AG20443 (cell line): ENCODE measurements at places on chromosomes 13 and 19.

DNA sequence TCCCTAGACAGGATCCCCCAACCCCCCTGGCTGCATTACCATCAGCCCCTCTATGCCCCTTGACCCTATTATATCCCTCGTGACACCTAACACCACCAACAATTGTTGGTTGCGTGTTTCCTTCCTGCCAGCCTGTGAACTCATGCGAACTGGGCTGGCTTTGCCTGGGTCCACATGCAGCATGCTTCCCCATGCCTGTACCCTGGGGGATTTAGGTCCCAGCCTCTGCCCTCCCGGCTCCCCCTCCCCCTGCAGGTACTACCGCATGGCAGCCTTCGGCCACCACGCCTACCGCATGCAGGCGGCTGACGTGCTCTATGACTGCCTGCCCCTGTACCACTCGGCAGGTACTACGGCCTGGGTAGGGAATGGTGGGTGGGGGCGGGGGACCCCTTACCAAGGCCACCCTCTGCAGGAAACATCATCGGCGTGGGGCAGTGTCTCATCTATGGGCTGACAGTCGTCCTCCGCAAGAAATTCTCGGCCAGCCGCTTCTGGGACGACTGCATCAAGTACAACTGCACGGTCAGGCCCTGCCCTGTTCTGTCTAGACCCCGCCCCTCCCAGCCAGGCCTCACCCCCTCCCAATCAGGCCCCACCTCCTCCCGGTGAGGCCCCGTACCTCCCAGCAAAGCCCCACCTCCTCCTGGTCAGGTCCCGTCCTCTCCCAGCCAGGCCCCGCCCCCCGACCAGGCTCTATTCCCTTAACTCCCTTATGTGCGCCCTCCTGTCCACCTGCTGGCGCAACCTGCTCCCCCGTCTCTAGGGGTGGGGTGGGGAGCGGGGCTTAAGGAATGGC lies 18.5 kb downstream of the SLC27A1 start:
- DNase-seq, result no peak

DNA sequence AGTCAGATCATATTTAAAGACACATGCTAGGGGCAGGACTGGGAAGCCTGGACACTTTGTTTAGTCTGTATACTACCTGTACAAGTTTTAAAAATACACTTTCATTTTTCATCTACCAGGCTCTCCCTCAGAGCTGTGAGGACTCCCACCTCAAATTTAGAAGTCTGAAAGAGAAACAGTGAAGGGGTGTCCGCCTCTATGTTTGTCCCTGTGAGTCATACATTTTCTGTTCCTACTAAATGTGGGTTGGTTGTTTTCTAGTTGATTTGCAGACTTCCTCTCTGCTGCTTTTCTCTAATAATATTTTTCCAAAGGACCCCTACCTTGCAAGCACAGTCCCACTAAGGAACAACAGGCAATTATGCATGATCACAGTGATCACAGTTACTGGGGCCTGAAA lies 110.5 kb downstream of the ENOX1 start:
- DNase-seq, result no peak

- no peak for DNase-seq
Measured at GRCh38 chr13:79767126-79767525, 286.2 kb downstream of the NDFIP2 start.

- DNase-seq, result no peak
Measured at GRCh38 chr19:35341565-35342225, 6.0 kb upstream of the FFAR1 start.

DNA sequence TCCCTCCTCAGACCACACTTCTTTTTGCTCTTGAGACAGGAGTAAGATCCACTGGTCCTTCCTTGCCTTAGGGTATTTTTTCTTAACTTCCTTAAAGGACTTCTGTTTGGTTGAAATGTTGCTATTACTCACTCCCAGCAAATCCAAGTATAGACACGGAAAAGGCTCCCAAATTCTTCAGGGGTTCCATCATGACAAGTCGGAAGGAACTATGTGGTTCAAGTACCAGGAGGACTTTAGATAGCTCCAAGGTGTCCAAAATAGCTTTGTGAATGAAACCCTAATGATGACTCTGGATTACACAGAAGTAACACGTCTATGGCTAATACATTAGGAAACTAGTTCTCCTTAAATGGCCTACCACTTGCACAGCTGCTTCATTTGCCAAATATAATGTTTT lies 238.7 kb downstream of the KCTD12 start:
- peak; percentile 32 for DNase-seq

DNA sequence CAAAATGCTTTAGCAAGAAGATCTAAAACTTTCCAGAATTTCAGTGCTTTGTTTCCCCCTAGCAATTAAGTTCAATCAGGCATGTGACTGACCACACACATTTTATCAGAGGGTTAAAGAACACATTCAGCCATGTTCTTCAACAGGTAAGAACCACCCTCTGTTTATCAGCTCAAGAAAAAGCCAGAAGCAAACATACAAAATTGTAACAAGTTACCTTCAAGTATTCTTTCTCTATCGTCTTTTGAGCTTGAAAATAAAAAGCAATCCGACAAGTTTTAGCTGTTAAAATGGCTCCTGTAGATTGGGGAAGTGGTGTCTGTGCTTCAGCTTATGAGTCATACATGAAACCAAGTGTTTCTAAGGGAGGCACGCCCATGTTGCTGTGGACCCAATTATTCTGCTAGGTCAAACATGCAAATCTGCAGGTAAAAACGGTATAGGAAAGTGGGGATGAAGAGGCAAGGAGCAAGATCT lies at the start of gene ELF1:
ELF1 (minus strand) TSS at position 306 of the 477 bp plus-strand sequence. CDS start 37,262 bp downstream, outside the sequence.
- peak; percentile 76 for DNase-seq

DNA sequence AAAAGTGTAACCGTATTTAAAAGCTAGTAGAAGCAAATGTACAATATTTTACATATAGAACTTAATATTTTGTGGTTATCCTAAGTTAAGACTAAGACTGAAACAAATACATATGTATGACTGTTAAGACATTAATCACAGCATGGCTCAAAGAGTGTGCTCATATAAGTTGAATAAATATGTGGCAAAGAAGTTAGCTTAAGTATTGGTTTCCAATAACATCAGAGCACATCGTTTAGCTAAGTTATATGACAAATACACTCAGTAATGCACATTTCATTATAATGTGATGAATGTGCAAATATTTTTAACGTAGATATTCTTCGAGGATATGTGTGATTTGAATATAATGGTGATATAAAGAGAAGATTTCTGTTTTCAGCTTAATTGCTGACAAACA lies 253.8 kb downstream of the SLITRK5 start:
- DNase-seq, result no peak

DNA sequence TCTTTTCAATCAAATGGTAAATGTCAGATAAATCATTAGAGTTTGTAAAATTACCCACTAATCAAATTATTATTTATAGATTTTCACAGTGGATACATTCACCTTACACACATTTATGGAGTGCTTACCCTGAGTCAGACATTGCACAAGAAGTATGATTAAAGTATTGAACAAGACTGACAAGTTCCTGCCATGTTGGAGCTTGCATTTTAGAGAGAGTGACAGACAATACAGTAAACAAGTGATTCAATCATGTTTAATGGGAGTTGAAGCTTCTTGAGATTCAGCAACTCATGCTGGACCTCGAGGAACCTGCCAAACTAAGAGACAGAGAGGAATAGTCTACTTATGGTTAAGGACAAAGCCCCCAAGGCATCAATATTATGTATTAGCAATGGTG lies 487.8 kb downstream of the PCDH17 start:
- no peak for DNase-seq

GRCh38 chr19:28556371-28556770 lies 656.6 kb downstream of the UQCRFS1 start:
- DNase-seq, result no peak

GRCh38 chr19:3707868-3708206 lies 347 bp upstream of the TJP3 start:
- DNase-seq, result no peak

GRCh38 chr19:55147545-55148251 lies 1.3 kb downstream of the TNNT1 start:
- no peak for DNase-seq

- DNase-seq, result peak; percentile 38
Measured at GRCh38 chr13:92804346-92804745, 422.3 kb upstream of the GPC6 start.

DNA sequence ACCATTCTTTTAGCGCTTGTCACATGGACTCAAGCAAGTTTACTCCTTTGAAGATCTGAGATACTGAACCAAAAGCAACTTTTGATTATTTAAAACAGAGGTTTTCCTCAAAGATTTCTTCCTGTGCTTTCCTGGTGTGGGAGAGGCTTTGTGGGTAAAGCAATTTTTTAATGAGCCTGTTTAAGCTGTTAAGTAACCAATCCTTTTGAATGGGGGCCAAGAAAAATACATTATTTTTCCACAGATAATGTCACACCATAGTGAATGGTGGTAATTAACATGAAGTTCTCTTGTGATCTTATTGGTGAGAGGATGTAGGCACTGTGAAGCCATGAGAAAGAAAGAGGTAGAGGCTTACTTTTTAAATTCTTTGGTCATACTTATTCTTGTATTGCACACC lies 55.8 kb upstream of the OBI1 start:
- no peak for DNase-seq

GRCh38 chr19:45136507-45137178 lies 24.1 kb downstream of the NKPD1 start:
- no peak for DNase-seq

- no peak for DNase-seq
Measured at GRCh38 chr13:33583398-33583797, 234.6 kb upstream of the RFC3 start.

DNA sequence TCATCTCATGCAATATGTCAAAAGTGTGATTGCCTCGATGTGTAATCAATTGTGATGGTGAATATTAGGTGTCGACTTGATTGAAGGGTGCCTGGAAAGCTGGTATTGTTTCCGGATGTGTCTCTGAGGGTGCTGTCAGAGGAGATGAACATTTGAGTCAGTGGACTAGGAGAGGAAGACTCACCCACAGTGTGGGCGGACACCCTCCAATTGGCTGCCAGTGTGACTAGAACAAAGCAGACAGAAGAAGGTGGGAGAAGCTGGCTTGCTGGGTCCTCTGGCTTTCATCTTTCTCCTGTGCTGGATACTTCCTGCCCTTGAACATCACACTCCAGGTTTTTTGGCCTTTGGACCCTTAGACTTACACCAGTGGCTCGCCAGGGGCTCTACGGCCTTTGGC lies 15.5 kb upstream of the CABP5 start:
- DNase-seq, result no peak

- peak; percentile 62 for DNase-seq
Measured at GRCh38 chr19:17424743-17425365, 5.0 kb downstream of the MVB12A start.

- no peak for DNase-seq
Measured at GRCh38 chr13:41058295-41059070, 2.8 kb upstream of the WBP4 start.

GRCh38 chr13:21478881-21479808 lies 20.0 kb upstream of the ZDHHC20 start:
- peak; percentile 46 for DNase-seq

DNA sequence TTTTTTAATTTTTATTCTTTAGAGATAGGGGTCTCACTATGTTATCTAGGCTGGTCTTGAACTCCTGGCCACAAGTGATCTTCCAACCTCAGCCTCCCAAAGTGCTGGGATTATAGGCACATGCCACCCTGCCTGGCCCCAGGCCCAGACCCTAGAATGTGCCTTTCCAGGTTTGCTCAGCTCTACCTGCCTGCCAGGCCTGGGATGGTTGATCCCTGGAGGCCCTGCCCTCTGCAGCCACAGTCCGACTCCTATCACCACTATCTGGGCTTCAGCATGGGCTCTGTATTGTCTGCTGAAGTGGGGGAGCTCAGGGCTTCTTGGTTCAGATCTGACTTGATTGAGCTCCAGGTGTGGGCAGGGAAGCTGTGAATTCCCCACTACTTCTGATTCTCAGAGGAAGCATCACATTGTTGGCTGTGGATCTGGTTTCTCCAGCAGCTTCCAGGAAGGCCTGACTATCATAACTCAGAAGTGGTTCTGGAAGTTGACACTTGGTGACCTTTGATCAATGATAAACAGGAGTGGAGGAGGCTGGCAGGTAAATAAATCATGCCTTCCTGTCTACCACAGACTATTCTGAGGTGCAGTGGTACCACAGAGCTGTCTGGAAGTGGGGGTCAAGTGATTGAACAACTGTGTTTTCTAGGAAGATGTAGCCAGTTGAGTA lies 71.9 kb downstream of the OLFM4 start:
- no peak for DNase-seq

DNA sequence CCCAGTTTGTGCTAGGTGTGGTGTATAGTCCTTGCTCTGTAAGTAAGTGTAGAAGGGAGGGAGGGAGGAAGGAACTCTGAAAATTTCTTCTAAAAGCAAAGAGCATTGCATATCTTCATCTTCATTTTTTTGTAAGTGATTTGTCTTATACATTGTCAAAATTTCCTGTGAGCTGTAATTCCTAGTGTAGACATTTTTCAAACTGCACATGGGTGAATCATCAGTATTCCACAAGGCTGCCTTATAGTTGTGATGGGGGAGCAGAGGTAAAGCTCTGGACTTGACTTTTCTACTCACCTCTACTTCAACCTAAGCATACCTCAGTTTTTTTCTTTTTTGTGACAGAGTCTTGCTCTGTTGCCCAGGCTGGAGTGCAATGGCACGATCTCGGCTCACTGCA lies 86.9 kb downstream of the CDK8 start:
- no peak for DNase-seq

GRCh38 chr19:41945135-41945766 lies 13.9 kb downstream of the RABAC1 start:
- DNase-seq, result no peak

DNA sequence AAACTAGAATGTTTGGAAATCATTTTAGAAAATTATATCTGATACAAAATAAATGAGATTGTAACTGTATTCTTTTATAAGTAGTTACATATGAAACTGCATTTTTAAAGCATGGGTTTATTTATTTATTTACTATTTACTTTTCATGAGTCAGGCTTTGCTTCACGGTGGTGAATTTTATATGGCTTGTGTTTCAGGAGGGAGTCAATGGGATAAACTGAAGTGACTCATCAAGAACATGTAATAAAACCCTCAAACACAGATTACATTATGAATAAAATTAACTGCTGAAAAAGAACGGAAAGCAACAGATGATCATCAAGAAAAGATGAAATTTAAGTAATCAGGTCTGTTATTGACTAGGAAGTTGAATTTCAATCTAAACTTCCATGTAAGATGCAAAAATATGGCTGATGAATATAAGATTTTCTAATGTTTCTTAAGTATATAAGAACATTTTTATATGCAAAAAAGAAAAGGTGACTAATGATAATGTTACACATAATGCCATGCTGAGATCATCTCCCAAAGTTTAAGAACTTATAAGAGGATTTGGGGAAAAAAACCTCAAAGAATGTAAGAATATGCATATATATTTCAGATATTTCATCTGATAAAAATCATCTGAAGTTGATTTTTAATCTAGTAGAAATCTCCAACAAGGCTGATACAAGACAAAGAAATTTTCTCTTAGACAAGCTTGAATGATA lies 383.6 kb downstream of the SLITRK1 start:
- peak; percentile 8 for DNase-seq

DNA sequence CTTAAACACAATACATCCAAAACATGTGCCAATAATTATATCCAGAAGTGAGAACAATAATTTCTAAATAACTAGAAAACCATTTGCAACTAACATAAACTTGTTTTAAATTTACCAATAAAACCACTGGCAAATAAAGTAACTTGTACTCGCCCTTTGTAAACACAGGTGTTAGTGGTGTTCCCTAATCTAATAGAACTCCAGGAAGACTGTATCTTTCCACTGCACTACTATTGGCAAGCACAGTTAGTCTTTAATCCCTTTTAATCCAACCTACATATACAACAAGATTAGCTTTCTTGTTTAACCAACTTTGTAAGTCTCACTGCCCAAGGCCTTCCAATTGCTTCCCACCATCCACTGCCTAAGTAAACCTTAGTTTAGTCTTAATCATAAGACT lies 79.5 kb downstream of the PCDH9 start:
- no peak for DNase-seq

GRCh38 chr13:101383595-101383994 lies 32.7 kb downstream of the NALCN start:
- no peak for DNase-seq
